ENCODE measurements at places on chromosomes 6 and 20. TPM values are rescaled to one million over a fixed set of nuclear protein-coding genes. Genes with fewer than 3 reads are reported as not detected.

UBE2C gene
- 151 TPM for total RNA-seq

HLA-DQB1 gene
- 6.9 TPM for total RNA-seq

SYNDIG1 gene
- not detected for total RNA-seq

FOXQ1 gene
- total RNA-seq: not detected

ANKRD6 gene
- total RNA-seq: 3.5 TPM

ABHD16A gene
- total RNA-seq: 23.7 TPM

Measured in activated CD8-positive, alpha-beta T cell treated with anti-CD3 and anti-CD28 coated beads for 36 hours (primary cell).